T-cell (primary cell): ENCODE measurements at places on chromosomes 1 and 21. TPM values are rescaled to one million over a fixed set of nuclear protein-coding genes. Genes with fewer than 3 reads are reported as not detected.

MCOLN3 gene
- 2.8 TPM for total RNA-seq

DNA sequence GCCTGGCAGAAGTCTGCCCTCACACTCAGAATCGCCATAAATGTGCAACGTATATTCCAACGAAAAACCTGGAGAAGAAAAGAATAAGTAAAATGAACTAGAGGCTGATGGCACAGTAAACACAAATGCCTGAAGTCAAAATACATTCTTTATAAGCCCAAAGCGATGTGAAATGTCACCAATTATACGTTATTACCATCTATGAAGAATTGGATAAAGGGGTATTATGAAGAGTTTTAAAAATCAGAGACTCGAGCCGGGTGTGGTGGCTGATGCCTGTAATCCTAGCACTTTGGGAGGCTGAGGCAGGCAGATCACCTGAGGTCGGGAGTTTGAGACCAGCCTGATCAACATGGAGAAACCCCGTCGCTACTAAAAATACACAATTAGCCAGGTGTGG is 18.6 kb downstream of the PTP4A2 start:
- H3K27me3 ChIP-seq = no peaks in the 10 kb centered on the region
- peaks cover 30% of the 10 kb centered on the region for H3K4me1 ChIP-seq
- no peak for DNase-seq
- no peak overlapping the region for H3K27ac ChIP-seq

GRCh38 chr1:16167331-16168143 is 11.7 kb upstream of the EPHA2 start:
- H3K4me3 ChIP-seq = peak overlapping the region; percentile 60
- H3K4me1 ChIP-seq = peaks cover 67% of the 10 kb centered on the region
- no peaks in the 10 kb centered on the region for H3K36me3 ChIP-seq
- no peaks in the 10 kb centered on the region for H3K27me3 ChIP-seq
- H3K27ac ChIP-seq = no peak overlapping the region
- peak; percentile 83 for DNase-seq

NPHS2 gene
- not detected for total RNA-seq

DNA sequence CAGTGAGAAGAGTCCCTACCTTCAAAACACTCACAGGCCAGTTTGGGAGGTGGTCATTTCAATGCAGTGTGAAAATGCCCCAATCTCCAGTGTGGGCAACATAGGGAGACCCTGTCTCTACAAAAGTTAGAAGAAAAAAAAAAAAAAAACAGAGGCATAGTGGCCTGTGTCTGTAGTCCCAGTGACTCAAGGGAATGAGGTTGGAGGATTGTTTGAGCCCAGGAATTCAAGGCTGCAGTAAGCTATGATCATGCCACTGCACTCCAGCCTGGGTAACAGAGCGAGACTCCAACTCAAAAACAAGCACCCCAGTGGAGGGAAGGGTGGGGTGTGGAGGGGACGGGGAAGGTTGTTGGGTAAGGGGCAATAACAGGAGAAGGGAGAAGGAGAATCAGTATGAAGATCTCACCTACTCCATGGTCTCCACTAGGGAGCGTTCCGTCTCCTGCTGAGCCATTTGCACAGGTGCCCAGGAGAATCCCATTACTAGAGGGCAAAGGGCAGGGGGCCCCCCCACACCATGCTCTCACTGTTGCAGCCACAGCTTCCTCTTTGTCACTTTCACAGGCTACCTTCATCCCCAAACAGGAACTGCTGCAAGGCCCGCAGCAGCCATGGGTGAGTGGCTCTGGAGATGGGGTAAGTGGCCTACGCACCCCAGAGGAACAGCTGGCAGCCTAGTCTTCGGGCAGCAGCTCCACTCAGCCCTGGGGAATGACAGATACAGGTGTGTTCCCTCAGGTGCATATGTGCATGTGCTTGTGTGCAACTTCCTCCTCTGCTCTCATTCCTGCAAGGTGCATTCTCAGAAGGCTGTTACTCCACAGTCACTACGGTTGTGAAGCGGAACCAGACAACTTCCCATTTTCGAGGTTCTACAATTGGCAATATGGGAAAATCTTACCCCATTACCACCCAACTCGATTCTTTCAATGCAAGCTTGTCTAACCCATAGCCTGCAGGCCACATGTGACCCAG is 87.9 kb upstream of the LYST start:
- peaks cover 22% of the 10 kb centered on the region for H3K4me1 ChIP-seq
- H3K27ac ChIP-seq = peak overlapping the region; percentile 20
- peak; percentile 53 for DNase-seq
- no peak overlapping the region for H3K4me3 ChIP-seq
- H3K27me3 ChIP-seq = no peaks in the 10 kb centered on the region

GRCh38 chr21:38476385-38476784 is 21.9 kb downstream of the ERG start:
- no peak for DNase-seq
- peaks cover 25% of the 10 kb centered on the region for H3K27me3 ChIP-seq
- no peaks in the 10 kb centered on the region for H3K36me3 ChIP-seq
- H3K27ac ChIP-seq = no peak overlapping the region

DNA sequence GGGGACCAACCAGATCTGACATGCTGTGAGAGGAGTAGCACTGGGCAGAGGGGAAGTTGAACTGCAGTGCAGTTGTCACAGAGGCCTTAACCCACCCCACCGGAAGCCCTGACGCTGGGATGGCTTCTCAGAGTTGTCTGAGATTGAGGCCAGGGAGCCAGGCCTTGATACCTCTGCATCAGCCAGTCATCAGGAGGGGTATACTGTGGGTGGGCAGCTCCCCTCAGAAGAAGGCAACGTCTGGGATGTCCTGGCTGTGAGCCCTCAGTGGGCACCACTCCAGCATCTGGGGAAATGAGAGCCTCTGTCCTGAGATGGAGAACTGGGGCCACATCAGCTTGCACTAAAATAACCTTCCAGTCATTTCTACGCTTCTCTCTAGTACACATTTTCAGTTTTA is 47.9 kb upstream of the BCAR3 start:
- no peaks in the 10 kb centered on the region for H3K27me3 ChIP-seq
- H3K4me1 ChIP-seq = no peaks in the 10 kb centered on the region
- H3K4me3 ChIP-seq = no peak overlapping the region
- no peaks in the 10 kb centered on the region for H3K36me3 ChIP-seq
- no peak overlapping the region for H3K27ac ChIP-seq

GRCh38 chr1:149845416-149845815 is 54.0 kb upstream of the BOLA1 start:
- no peak for DNase-seq
- H3K36me3 ChIP-seq = no peaks in the 10 kb centered on the region
- peaks cover 52% of the 10 kb centered on the region for H3K4me1 ChIP-seq
- no peaks in the 10 kb centered on the region for H3K27me3 ChIP-seq

DNA sequence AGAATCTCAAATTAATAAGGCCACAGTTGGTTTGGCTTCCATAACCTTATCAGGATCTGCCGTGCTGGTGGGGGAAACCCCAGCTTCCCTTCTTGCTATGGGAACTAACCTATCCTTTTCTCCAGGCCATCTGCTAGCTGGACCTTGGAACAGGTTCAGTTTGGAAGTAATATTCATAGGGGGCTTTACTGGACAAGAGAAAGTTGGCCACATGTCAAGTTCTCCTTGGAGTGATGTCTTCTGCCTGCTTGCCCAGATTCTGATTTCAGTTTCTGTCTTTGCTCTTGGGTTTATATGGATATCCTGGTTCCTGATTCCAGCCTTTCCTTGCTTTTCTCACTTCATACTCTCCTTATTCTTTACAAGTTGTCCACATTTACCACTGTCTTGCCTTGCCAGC is 279.6 kb downstream of the ASTN1 start:
- H3K27me3 ChIP-seq = no peaks in the 10 kb centered on the region
- H3K36me3 ChIP-seq = no peaks in the 10 kb centered on the region
- no peaks in the 10 kb centered on the region for H3K4me1 ChIP-seq
- no peak overlapping the region for H3K4me3 ChIP-seq

RNPC3 gene
- total RNA-seq = 63.4 TPM

CFHR5 gene
- not detected for total RNA-seq

GRCh38 chr1:173996995-173997394 is 25.2 kb downstream of the RC3H1 start:
- no peak overlapping the region for H3K27ac ChIP-seq
- H3K36me3 ChIP-seq = peaks cover 12% of the 10 kb centered on the region
- no peak for DNase-seq
- H3K4me3 ChIP-seq = no peak overlapping the region
- no peaks in the 10 kb centered on the region for H3K4me1 ChIP-seq

CLIC4 gene
- total RNA-seq = 0.75 TPM

- H3K27me3 ChIP-seq = no peaks in the 10 kb centered on the region
- H3K36me3 ChIP-seq = no peaks in the 10 kb centered on the region
- H3K4me3 ChIP-seq = no peak overlapping the region
- no peak for DNase-seq
- H3K27ac ChIP-seq = no peak overlapping the region
- no peaks in the 10 kb centered on the region for H3K4me1 ChIP-seq
Observed at GRCh38 chr1:184860985-184861754, 106.5 kb upstream of the EDEM3 start.

GRCh38 chr1:237043846-237044636 is 2.1 kb downstream of the RYR2 start:
- no peaks in the 10 kb centered on the region for H3K36me3 ChIP-seq
- H3K4me1 ChIP-seq = no peaks in the 10 kb centered on the region
- peaks cover 19% of the 10 kb centered on the region for H3K27me3 ChIP-seq
- DNase-seq = no peak

DNA sequence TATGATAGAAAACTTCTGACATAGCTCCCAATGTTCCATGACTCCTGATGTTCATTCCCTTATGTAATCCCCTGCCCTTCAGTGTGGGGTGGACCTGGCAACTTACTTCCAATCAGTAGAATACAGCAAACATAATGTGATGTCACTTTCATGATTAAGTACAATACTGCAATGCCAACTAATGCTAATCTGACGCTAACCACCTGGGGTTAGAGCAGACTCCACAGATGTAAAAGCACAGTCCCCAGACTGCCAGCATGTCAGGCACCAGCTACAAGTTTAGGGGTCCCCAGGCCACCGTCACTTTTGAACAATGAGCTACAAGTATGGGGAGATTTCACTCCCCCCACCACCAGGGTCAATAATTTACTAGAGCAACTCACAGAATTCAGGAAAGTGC is 32.3 kb upstream of the FBXO28 start:
- H3K27ac ChIP-seq = no peak overlapping the region
- no peaks in the 10 kb centered on the region for H3K4me1 ChIP-seq
- no peak for DNase-seq

S100A1 gene
- not detected for total RNA-seq

- no peaks in the 10 kb centered on the region for H3K27me3 ChIP-seq
- H3K27ac ChIP-seq = peak overlapping the region; percentile 88
- peaks cover 37% of the 10 kb centered on the region for H3K4me1 ChIP-seq
- H3K4me3 ChIP-seq = no peak overlapping the region
Observed at GRCh38 chr1:36372617-36373016, 13.1 kb downstream of the STK40 start.

PDE4B gene
- 50.2 TPM for total RNA-seq

DNA sequence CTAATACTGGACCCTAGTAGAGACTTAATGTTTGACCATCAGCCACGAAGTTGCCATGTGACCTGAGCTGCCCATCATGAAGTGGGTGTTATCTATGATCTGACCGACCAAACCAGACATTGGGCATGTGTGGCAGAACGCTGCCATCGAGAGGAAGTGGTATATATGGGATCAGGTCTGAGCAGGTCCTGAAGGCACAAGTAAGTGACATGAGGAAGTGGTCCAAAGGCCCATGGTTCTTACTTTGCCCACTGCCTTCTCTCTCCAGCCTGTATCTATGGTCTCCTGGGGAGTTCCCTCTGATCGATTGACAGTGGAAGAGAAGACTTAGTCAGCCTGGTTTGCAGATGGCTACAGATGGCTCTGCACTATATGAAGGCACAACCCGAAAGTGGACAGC is 7.9 kb downstream of the SPSB1 start:
- H3K4me3 ChIP-seq = no peak overlapping the region
- peaks cover 15% of the 10 kb centered on the region for H3K4me1 ChIP-seq
- no peaks in the 10 kb centered on the region for H3K36me3 ChIP-seq
- peaks cover 6% of the 10 kb centered on the region for H3K27me3 ChIP-seq

IGSF3 gene
- not detected for total RNA-seq

DNA sequence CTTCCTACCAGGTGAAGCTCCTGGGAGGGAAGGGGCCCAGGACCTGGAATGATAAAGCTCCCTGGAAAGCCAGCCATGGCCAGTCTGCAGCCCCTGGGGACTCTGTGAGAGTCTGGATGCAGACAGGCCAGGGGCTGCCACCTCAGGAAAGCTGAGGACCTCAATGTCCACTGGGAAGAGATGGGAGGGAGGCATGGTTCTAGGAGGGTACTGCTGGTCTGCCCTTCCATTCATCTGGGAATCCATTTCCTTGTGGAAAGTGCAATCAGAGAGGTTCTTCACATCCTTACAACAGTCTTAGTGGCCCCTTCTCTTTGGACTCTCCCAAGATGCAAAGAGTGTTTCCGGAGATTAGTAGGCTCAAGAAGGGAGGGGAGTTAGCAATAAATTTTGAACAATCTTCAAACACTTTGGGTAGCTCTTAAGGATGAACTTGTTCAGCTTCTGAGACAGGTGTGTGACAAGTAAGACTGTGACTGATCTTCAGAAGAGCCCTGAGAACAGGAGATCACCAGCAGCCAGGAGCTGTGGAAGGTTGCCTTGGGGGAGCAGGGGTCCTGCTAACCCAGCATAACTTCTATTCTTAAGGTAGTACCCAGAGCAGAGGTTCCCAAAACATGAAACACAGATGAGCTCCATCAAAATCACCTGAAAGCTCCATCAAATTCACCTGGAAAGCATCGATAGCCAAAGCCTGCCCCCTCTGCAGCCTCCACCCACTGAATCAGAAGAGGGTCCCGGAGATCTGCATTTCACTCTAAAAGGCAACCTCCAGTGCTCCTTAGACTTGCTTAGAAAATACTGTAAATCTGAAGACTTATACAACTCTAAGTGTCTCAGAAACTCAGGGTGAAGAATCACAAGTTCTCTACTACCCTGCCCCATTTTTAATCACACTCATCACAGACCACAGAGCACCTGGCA is 616 bp upstream of the LAX1 start:
- H3K27me3 ChIP-seq = no peaks in the 10 kb centered on the region
- peaks cover 57% of the 10 kb centered on the region for H3K4me1 ChIP-seq
- peak overlapping the region; percentile 87 for H3K27ac ChIP-seq
- H3K36me3 ChIP-seq = peaks cover 10% of the 10 kb centered on the region
- peak overlapping the region; percentile 68 for H3K4me3 ChIP-seq
- no peak for DNase-seq

DNA sequence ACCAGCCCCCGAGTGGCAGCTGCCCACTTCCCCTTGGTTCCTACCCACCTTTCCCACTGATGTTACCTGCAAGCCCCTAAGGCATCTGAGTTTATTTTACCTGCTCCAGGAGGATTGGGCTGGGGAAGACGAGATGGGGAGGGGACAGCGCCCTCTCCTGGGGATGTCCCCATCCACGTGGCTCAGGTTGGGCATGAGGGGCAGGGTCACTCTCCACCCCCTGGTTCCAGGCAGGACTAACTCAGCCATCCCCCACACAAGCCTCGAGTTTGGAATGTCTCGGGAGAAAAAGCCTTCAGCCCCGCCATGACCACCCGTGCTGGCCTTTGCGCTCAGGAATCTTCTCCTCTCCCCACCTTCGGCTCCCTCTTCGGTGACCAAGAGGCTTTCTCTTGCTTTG is 90.0 kb downstream of the ARHGEF10L start:
- H3K27ac ChIP-seq = no peak overlapping the region
- H3K4me1 ChIP-seq = no peaks in the 10 kb centered on the region
- no peak for DNase-seq
- no peak overlapping the region for H3K4me3 ChIP-seq
- peaks cover 9% of the 10 kb centered on the region for H3K27me3 ChIP-seq

- H3K27me3 ChIP-seq = peaks cover 2% of the 10 kb centered on the region
- H3K4me1 ChIP-seq = no peaks in the 10 kb centered on the region
- no peak for DNase-seq
- H3K27ac ChIP-seq = no peak overlapping the region
- no peaks in the 10 kb centered on the region for H3K36me3 ChIP-seq
- no peak overlapping the region for H3K4me3 ChIP-seq
Observed at GRCh38 chr1:17121881-17122280, 2.6 kb upstream of the PADI2 start.

- no peak overlapping the region for H3K27ac ChIP-seq
- H3K27me3 ChIP-seq = no peaks in the 10 kb centered on the region
- DNase-seq = no peak
- H3K36me3 ChIP-seq = peaks cover 9% of the 10 kb centered on the region
Observed at GRCh38 chr1:145757420-145757819, 38.1 kb downstream of the CD160 start.
